ENCODE measurements at places on chromosomes 7 and 10.
A peak's percentile ranks its signal among the peaks of the same experiment; 100 is the strongest.

DNA sequence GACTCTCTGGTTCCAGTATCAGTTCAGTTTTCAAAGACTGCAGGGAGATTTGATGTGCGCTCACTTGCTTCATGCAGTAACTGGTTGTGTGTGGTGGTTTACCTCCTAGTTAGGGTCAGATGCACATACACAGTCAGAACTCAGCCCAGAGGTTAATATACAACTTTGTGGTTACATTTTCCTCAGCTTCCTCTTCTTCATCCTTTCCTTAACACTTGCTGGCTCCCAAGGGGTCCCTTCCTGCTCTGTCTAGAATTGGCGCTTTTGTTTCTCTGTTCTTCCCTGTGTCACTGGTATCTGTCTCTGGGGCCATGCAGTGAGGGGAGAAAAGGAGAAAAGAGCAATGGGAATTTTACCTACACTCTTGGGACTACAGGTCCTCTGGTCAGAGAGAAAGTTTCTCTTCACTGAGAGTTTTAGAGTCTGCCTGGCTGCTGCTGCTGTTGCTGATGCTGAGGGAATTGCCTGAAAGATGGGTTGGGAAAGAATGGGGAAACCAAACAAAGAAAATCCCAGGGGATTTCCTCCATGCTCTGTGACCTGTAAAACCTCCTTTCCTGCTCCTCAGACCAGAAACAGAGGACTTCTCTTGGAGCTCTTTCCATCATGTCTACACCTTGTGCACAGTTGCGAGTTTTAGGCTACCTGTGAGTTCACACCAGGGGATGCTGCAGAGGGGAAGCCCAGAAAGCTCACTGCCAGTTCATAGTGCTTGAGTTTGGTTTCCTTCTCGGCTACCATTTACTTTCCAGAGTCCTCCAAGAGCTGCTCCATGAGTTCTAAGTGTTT is 74.6 kb downstream of the WDFY4 start:
- no peak for DNase-seq

DNA sequence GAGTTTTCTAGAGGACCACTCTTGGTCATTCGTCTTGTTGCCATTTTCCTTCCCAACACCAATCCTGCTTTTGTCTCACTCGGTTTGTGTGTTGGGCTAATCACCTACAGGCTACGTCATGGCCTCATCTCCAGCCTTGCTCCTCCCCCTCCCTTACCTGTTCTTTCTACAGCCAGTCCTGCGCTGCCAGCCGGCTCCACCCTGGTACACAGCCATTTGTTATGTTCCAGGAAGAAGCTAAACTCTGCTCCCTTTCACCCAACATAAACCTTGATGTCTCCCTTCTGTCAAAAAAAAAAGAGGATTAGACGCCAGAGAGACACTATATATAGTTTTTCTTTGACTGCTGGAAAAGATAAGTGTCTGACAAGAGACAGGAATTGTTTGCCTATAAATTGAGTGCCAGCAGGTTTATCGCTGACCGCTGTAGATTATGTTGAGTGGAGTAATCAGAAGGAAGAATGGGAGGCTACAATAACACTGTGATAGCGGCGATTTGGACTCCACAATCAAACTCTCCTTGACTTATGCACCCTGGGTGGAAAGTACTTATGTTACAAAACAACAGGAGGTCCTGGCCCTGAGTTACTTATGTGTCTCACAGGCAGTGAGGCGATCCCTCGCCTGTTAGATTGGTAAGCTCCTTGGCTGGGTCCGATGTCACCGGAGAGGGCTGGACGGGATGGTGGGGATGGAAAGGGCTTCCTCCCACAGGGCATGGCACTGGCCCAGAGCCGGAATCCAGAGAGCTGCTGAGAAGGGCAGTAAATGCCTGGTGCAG is 171.3 kb upstream of the BMPER start:
- DNase-seq = no peak

GRCh38 chr7:131640686-131641085 is 84.3 kb upstream of the PODXL start:
- no peak for DNase-seq

DNA sequence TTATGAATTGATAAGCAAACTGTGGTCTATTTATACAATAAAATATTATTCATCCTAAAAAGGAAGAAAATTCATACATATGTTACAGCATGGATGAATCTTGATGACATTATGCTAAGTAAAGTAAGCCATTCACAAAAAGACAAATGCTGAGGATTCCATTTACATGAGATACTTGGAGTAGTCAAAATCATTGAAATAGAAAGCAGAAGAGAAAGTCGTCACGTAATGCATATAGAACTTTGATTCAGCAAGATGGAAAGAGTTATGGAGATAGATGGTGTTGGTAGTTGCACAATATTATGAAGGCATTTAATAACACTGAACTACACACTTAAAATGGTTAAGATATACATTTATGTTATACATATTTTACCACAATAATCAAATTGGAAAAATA is 309.7 kb upstream of the KLF6 start:
- no peak for DNase-seq

- no peak for DNase-seq
Measured at GRCh38 chr10:44306147-44306710, 78.7 kb downstream of the CXCL12 start.

GRCh38 chr10:110311357-110311949 is 6.7 kb upstream of the SMNDC1 start:
- no peak for DNase-seq

DNA sequence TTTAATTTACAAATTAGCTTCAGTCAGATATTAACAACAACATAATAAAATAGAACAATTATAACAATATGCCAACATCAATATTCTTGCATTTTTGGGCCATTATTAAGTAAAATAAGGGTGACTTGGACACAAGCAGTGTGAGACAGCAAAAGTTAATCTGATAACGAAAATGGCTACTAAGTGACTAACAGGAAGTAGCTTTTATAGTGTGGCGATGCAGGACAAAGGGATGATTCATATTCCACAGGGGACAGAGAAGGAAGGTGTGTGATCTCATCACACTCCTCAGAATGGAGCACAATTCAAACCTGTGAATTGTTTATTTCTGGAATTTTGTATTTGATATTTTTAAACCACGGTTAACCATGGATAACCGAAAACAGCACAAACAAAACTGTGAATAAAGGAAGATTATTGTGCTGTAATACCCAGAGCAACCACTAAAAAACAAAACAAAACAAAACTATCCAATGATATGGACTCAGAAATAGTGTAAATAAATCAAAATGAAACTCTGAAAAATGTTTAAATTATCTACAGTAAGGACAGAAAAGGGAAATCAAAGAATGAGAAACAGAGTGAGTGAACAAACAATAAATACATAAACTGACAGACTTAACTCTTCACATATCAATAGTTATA is 66.9 kb upstream of the TFEC start:
- DNase-seq = no peak

DNA sequence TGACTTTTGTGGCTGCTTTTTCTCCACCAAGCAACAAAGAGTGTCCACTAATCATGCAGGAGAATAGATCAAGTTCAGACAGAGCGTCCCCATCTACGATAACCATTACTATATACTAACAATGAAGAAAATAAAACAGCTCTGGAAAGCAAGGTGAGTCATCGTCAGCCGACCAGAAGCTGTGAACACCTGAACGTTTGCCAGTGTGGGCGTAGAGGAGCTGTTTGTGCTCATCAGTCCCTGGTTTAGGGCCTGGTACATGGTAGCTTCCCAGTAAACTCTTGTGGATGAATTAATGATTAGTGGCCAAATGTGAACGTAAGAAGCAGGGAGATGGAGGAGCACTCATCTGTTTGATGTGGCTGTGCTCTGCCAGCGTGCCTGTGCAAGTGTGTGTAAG is 180.7 kb downstream of the EVX1 start:
- DNase-seq = no peak

DNA sequence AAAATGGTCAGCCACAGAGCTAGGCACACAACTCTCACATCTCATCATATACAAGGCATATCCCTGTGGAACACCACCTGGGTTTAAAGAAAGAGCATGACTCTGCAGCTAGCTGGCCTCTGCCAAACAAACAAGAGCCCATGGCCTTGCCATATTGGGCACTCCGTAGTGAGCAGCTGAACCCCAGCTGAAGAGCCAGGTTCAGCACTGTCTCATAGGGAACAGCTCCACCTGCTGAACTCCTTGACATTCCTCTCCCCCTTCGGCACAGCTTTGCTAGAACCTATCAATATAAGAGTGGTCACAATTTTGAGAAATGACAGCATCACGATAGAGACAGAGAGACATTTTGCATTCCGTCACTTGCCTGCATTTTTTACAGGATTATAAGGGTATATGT is 20.0 kb downstream of the SORCS1 start:
- no peak for DNase-seq

GRCh38 chr10:78657163-78657861 is 411.5 kb upstream of the ZMIZ1 start:
- peak; percentile 30 for DNase-seq
